ENCODE measurements at places on chromosomes 11 and 22.
A peak's percentile ranks its signal among the peaks of the same experiment; 100 is the strongest.

DNA sequence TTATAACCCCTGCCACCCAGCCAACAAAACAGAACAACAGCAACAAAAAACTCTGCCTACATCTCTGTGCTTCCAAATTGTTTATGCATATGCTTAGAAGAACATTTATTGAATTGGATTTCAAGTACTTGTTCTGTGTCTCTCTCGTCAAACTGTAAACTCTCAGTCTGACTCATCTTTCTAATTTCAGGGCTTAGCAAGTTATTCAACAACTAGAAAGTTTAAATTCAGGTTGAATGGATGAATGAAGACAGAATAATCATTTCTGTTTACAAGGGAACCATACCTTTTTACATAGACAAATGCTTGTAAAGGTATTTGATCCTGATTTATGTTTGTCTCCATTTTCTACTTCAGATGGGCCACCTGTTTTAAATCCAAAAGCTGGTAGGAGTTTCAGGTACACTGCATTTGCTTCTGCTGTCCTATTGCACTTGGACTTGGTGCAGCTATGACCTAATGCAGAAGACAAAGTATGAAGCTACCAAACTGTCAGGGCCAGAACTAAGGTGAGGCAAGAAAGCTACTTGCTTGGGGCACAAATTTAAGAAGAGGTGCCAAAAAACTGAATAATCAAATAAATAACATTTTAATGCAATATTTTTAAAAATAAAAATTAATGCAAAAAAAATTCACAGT, 1.6 kb upstream of the FBXO3 start:
- peak; percentile 59 for DNase-seq

GRCh38 chr11:133819114-133819513, 26.2 kb downstream of the SPATA19 start:
- DNase-seq, result no peak

- DNase-seq, result no peak
Measured at GRCh38 chr22:43435851-43436811, 24.3 kb downstream of the MPPED1 start.

DNA sequence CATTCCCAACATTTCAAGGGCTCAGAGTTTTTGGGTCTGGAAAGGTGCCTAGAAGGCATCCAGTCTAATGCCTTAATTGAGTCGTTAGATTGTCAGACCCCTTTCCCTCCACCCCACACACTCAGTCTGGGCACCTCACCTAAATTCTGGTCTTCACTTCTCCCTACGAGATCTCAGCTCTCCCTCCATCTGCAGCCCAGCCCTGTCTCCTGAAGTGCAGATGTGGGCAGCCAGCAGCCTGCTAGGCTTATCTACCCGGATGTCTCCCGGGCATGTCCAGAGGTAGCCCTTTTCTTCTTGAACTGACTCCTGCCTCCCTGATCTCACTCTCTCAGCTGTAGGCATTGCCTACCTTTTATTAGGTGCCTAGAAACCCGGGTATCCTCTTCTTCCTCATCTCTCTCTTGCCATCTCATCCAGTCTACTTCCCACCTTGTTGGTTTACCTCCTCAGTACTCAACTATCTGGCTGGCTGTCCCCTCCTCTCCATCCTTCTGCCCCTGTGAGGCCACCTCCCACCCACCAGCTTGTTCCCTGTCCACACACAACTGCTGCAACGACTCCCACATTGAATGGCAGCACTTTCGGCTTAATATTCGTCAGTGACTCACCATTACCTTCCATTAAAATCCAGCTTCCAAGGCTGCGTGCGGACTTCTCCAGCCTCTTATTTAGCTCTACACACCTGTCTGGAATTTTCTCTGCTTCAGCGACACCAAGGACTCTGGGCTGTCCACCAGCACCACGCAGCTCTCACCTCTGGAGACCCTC, 6.2 kb downstream of the SEPTIN3 start:
- DNase-seq, result no peak

- DNase-seq, result no peak
Measured at GRCh38 chr11:128563942-128564641, 23.3 kb downstream of the ETS1 start.

DNA sequence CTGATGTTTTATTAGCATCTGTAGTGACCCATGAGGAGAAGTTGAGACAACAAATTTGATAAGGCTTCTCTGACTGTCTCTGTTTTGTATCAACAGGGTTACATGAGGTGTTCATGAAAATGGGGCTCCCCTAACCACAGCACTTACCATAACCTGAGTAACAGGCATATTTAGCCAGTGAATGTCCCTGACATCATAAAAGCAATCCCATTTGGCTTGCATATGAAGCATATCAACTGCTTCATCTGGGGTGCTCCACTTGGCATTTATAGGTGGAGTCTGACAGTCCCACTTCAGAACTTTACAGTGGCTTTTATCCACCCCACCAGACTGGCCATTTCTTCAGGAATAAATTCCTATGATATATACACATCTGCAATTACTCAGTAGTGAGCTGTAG, 257.6 kb downstream of the LUZP2 start:
- no peak for DNase-seq
